CD4-positive, alpha-beta T cell treated with Interleukin-6 at 100 ng/mL for 8 hours (primary cell): ENCODE measurements at places on chromosomes 4 and X.

- no peak for DNase-seq
Measured at GRCh38 chrX:7286168-7286837, 138.3 kb upstream of the PUDP start.

GRCh38 chr4:1469043-1469442 is 62.8 kb upstream of the NKX1-1 start:
- DNase-seq, result no peak

DNA sequence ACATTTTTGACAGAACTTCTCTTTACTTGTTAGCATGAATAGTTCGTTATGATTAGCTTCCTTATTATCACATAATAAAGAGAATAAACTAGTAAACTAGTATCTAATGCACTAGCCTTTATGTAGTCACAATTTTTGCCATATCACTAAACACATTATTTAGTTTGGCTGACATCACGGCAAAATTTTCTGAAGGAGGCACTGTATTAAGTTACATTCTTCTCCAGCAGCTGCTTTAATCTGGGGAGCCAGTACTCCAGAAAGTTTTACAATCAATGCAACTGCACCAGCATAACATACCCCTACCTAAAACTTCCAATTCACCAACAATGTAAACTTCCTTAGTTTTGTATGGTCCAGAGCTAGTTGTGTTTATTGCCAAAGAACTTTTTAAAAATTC is 87.8 kb downstream of the FIP1L1 start:
- DNase-seq, result no peak

- DNase-seq, result peak; percentile 84
Measured at GRCh38 chrX:78517124-78517523, 142.0 kb downstream of the RTL3 start.

- no peak for DNase-seq
Measured at GRCh38 chrX:110796407-110796697, 735 bp upstream of the CHRDL1 start.

DNA sequence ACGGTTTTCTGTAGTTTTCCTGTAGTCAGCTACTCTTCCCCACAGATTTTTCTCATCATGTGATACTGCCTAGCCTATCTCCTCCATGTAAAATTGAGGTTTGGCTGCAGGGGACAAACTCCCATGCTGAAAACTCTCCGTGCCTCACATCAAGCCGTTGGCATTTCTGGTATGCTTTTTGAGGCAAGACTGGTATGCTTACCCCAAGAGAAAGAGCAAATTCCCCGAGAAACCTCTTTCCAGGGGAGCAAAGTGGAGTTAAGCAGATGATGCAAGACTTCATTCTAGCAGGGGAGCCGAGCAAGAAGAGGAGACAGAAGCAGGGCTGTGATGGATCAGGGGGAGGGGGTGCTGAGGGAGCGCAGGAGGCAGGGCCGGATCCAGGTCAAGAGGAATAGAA is 4.8 kb downstream of the SOWAHD start:
- no peak for DNase-seq

DNA sequence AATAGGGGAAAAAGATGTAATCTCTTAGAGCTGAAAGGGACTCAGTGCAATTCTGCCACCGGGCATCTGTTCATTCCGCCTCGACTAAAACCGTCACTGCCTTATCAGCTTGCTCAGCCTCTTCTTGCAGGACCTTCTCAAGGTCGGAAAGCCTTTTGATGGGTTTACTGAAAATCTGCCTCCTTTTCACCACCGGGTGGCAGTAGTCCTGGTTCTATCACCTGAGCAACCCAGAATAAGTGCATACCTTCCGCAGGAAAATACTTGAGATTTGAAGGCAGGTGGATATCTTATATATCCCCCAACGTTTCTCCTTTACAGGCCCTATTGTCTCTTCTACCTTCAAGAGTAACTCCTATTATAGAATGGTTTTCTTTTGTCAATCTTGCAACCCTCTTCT is 103.4 kb upstream of the PAK3 start:
- DNase-seq, result peak; percentile 14
